ENCODE measurements at places on chromosomes 4 and X.

DNA sequence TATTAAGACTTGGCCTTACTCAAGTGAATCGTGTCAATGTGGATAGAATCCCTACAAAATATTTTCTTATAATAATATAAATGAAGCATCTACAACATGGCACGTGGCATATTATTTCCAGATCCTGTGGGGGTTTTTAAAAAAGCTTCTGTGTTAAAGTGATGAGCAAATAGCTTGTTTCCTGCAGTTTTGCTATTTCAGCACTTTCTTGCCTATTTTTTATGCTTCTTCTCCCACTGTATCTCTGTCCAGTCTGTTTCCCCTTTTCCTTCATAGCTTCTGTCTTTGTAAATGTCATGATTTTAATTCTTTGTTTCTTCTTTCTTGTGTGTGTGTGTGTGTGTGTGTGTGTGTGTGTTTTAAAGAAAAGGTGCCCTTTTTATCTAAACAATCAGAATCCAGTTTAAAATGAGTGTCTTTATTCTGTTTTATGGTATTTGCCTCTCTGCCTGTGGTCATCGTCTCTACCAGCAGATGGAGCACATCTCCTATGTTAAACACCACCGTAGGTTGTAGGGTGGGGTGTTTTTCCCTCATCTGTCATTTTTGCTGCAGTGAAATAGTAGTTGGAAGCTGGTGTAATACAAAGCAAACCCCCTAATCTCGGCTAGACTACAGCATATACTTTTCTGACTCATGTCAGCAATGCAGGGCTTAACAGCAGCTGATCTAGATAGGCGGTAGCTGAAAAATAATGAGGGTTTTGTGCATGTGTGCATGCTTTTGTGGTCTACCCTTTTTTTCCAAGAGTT lies 33.1 kb downstream of the FTHL17 start:
- DNase-seq = no peak

DNA sequence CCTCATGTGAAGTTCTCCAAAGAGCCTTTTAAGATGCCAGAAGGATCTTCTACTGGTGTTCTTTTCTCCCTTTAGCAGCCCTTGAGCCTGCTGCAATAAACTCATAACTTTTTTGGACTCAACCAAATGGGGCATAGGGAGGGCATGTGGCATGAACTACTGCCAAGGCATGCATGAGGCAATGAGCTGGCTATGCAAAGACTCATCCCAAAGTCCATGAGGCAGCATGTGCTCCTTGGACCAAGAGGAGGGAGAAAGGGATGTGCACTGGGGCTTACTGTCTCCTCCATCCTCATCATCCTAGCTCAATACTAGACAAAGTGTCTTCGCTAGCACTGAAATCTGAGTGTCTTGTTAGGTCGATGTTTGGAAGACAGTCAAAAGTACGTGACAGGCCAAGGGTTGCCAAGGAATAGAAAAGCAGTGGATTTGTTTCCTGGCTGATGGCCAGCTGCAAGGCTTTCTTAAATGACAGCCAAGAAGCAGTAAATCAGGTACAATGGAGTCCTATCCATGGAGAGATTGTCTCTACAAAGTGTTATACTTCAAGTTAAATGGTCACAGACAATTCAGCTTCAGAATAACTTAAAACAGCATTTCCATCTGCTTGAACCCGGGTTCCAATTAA lies 44.5 kb upstream of the ATXN3L start:
- no peak for DNase-seq

DNA sequence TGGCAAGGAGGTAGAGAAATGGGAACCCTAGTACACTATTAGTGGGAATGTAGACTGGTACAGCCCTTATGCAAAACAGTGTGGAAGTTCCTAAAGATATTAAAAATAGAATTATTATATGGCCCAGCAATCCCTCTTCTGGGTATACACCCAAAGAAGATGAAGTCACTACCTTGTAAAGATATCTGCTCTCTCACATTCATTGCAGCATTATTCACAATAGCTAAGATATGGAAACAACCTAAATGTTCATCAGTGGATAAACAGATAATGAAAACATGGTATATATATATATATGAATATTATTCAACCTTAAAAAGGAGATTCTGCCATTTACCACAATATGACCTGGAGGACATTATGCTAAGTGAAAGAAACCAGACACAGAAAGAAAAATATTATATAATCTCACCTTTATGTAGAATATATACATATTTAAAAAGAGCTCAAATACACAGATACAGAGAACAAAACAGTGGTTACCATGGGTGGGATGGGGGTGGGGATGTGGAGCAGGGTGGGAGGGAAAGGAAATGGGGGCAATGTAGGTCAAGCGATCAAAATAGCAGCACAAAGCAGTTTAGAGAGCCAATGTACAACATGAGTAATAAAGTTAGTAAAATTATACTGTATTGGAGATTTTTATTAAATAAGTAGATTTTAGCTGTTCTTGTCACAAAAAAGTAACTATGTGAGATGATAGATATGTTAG lies 138.6 kb downstream of the SPRY1 start:
- no peak for DNase-seq

GRCh38 chrX:20066968-20067708 lies 49.6 kb downstream of the MAP7D2 start:
- peak; percentile 19 for DNase-seq

GRCh38 chrX:16560173-16560572 lies 89.8 kb upstream of the S100G start:
- no peak for DNase-seq

DNA sequence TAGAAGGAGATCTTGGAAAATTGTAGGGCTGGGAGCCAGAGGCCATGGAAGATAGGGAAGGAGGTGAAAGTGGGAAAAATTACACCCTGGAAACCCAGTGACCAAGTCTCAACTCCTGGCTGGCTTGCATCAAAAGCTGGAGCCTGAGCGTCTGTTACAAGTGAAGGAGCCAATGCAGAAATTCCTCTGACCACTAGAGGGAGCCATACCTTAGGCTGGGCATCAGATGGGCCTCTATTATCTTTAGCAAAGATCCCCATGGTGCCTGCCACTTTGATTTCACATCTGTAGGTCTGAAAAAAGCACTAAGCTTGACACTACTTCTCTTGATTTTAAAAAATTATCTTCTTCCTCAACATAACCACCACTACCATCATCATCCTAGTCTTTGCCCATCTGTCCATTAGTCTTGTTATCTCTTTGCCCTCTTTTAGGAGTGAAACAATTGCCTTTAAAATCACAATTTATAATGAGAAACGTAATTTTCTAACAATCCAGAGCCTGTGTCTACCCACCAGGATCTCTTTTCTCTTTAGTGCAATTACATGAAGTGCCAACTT lies 62.9 kb downstream of the ANAPC4 start:
- no peak for DNase-seq

- no peak for DNase-seq
Observed at GRCh38 chr4:144501231-144501780, 144.7 kb upstream of the HHIP start.

GRCh38 chr4:25253071-25253445 lies 19.2 kb downstream of the PI4K2B start:
- DNase-seq = no peak

DNA sequence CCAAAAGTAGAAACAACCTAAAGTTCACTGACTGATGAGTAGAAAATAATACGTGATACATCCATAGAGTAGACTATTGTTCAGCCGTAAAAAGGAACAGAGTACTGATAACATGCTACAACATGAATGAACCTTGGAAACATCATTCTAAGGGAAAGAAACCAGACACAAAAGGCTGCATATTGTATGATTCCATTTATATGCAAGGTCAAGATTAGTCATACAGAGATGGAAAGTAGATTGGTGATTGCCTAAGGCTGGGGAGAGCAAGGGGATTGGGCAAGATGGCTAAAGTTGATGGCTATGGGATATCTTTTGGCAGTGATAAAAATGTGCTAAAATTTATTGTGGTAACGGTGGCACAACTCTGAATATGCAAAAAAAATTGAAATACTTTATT lies 209.1 kb downstream of the RELL1 start:
- DNase-seq = no peak

GRCh38 chr4:4481399-4481994 lies 60.4 kb downstream of the STX18 start:
- DNase-seq = no peak

GRCh38 chr4:112942077-112942476 lies 107.4 kb upstream of the ANK2 start:
- no peak for DNase-seq

- DNase-seq = no peak
Observed at GRCh38 chr4:4455210-4455865, 68.4 kb downstream of the NSG1 start.

- no peak for DNase-seq
Observed at GRCh38 chrX:129249563-129249962, 273.7 kb downstream of the SMARCA1 start.

DNA sequence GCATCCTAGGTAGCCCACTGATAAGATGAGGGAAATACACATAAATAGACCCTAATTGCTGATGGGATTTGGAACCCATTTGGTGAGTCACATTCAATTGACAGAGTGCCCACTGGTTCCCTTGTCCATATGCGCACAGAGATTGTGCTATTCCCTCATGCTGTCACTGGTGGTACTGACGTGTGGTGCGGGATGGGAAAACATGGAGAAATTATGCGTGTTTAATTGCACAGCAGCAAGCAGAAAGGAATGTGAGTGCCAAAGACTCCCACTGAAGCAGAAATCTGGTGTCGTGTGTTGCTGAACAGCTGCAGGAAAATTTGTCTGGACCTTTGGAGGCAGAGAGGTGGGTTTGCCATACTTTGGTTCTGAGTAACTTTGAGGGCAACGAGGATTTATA lies 92.2 kb downstream of the NHSL2 start:
- DNase-seq = no peak

- no peak for DNase-seq
Observed at GRCh38 chr4:140523370-140523856, 555 bp upstream of the ELMOD2 start.

- no peak for DNase-seq
Observed at GRCh38 chrX:16462912-16463311, 187.0 kb upstream of the S100G start.

- DNase-seq = no peak
Observed at GRCh38 chr4:142614621-142615323, 231.3 kb downstream of the INPP4B start.

All from GF-D8 (cell line).